ENCODE measurements at places on chromosomes 1 and 21.
A peak's percentile ranks its signal among the peaks of the same experiment; 100 is the strongest.

- no peak for DNase-seq
Observed at GRCh38 chr1:243896313-243896712, 46.3 kb upstream of the AKT3 start.

- no peak for DNase-seq
Observed at GRCh38 chr1:26787381-26787705, 407 bp upstream of the PIGV start.

GRCh38 chr1:31763671-31764311 is 349 bp downstream of the ADGRB2 start:
- DNase-seq, result no peak

- no peak for DNase-seq
Observed at GRCh38 chr1:21285055-21285372, 5.2 kb downstream of the ECE1 start.

GRCh38 chr1:154176337-154176736 is 15.6 kb downstream of the TPM3 start:
- no peak for DNase-seq

GRCh38 chr1:29284286-29284960 is 48.1 kb downstream of the PTPRU start:
- no peak for DNase-seq

DNA sequence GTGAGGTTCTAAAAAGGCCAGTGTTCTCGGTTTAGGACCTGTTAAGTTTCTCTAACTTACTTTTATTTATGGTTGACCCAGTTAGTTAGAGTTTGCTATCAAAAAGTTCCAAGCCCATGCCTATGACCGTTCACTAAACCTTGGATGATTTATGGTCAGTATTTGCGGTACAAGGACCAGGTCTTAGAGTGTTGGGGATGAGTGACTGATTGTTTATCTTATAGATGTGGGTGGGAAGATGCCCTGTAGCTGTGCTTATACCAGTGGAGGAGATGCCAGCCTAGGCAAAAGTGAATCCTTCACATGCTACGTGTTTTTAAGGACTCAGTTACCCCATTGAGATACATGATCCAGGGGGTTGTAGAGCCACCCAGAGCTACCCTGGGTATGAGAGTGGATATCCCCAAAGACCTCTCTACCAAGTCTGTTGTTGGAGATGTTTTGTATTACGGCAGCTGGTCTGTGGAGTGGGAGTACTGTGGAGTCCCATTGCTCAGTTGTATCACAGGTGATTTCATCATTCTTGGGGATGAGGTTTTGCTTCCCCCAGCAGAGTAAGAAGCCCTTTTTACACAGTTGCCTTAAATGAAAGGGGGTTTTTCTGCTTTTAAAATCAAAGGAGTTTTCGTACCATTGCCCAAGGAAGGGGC is 2.1 kb downstream of the SLC22A15 start:
- DNase-seq, result no peak

DNA sequence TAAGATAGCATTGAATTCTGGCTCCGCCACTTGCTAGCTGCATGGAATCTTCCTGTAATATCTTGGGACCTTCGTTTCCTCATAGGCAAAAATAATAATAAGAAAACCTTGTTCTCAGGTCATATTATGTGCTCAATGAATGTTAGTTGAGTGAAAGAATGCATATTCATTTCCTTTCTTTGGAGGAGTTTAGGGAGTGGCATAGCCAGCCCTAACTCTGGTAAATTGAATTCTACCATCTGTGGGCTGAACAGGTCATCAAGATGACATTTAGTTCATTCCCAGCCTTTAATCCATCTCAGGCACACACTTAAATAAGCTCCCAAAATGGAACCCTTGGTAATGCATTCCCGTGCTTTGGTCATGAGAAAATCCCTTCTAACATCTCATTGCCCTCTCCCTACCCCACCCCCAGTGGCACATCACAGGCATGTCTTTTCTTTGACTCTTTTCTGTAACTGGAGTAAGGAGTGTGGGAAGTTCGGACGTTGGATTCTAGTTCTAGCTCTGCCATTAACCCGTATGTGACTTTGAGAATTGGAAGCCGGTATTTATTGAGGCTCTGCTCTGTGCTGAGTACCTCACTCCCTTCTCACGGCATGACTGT is 13.2 kb upstream of the MYOG start:
- no peak for DNase-seq

DNA sequence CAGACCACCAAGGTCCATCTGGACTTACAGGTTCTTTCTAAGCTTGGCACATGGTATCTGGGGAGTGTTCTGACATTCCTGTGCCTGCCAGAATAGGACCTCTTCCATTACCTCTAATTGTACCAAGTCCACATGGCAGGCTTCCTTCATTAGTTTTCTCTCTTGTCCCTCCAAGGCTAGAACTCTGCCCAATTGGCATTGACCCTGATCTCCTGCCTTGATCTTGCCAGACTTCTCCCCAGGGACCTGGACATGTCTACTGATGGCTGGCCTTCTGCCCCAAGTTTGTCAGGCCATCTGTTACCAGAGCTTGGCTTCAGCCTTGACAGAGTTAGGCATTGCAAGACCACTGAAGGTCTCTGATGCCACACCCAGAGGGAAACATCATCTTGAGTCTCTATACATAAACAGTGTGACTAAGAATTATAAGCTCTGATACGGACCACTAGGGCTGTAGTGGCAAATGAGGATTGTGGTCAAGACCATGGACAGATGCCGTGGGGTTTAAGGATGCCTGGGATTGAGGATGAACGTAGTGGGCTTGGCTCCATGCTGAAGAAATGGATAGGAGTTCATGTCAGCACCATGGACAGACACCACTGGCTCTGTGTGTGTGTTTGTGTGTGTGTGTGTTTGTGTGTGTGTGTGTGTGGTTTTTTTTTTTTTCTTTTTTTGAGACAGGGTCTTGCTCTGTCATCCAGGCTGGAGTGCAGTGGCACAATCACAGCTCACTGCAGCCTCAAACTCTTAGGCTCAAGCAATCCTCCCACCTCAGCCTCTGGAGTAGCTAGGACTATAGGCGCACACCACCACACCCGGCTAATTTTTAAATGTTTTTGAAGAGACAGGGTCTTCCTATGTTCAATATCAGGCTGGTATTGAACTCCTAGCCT is 19.5 kb upstream of the PSMB2 start:
- DNase-seq, result no peak

DNA sequence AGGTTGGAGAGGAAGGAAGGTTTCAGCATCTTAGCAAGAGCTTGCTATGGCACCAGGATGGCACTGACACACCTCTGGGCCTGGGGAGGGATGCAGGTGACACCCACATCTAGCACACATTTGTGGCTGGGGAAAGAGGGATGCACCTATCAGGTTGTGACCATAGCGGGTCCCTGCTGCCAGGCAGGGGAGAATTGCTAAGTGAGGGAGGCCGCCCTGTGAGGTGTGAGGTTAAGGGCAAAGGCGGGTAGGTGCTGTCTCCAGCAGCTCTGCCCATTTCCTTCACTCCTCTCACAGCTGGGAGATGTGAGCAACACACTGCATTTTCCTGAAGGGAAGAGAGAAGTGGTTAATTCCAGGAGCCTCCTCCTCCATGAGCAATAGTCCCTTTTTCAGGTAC is 83.2 kb upstream of the TLR5 start:
- DNase-seq, result no peak

DNA sequence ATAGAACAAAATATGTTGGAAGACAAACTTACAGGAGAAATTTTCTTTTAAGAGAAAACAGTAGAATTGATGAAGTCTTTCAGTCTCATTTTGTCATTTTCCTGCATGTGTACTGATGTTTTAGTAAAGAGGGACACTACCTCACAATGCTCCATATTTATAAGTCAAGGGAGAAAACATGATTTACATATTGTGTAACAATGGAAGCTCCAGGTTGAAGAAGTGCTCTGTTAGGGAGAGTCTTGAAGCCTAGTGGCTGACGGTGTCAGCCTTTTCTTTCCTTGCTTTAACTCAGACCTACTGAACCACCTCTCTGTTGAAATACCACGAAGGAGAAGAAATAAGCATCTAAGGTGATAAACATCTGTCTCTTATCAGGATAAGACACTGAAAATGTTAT is 75.0 kb downstream of the C4BPA start:
- no peak for DNase-seq

- no peak for DNase-seq
Observed at GRCh38 chr1:38031513-38031866, 15.1 kb downstream of the POU3F1 start.

- no peak for DNase-seq
Observed at GRCh38 chr21:42187976-42188653, 30.8 kb upstream of the ABCG1 start.

DNA sequence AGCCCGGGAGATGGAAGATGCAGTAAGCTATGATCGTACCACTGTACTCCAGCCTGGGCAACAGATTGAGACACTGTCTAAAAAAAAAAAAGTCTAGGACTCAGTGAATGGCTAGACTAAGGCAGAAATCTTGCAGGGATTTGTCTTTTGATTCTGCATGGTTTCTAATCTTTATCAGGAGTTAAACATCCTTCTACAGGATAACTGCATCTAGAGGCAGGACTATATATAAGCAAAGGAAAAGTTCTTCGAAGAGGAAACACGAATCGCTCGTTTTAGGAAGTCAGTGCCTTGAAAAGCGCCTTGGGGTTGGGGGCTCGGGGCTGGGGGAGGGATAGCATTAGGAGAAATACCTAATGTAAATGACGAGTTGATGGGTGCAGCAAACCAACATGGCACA is 602 bp upstream of the UFC1 start:
- DNase-seq, result no peak

GRCh38 chr1:50665413-50665812 is 242.2 kb upstream of the DMRTA2 start:
- no peak for DNase-seq

- DNase-seq, result no peak
Observed at GRCh38 chr1:226979517-226980121, 39.5 kb downstream of the COQ8A start.

DNA sequence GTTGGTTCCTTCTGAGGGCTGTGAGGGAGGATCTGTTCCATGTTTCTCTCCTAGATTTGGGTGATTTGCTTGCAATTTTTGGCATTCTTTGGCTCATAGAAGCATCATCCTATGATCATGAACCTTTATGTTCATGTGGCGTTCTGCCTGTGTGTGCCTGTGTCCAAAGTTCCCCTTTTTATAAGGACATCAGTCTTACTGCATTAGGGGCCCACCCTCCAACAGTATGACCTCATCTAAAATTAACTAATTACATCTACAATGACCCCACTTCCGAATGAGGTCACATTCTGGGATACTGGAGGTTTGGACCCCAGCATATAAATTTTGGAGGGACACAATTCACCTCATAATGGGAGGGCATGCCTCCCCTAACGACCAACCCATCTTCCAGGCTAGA is 12.8 kb upstream of the CAMK1G start:
- no peak for DNase-seq

DNA sequence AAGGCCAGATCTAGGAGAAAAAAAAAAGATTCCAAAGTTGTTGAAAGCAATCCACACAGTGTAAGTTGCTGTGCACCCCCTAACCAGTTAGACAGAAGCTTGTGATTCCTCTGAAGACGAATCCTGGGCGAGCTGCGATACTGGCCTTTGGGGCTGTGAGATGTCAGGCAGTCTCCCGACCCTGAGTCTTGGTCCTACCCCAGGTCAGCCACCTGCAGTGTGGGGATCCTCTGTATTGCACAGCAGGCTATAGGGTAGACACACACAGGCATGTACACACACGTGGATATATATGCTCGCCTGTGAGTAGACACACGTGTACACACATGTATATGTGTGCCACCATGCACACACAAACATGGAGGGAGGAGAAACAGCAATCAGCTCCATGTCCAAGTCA is 12.9 kb downstream of the ACTRT2 start:
- no peak for DNase-seq

DNA sequence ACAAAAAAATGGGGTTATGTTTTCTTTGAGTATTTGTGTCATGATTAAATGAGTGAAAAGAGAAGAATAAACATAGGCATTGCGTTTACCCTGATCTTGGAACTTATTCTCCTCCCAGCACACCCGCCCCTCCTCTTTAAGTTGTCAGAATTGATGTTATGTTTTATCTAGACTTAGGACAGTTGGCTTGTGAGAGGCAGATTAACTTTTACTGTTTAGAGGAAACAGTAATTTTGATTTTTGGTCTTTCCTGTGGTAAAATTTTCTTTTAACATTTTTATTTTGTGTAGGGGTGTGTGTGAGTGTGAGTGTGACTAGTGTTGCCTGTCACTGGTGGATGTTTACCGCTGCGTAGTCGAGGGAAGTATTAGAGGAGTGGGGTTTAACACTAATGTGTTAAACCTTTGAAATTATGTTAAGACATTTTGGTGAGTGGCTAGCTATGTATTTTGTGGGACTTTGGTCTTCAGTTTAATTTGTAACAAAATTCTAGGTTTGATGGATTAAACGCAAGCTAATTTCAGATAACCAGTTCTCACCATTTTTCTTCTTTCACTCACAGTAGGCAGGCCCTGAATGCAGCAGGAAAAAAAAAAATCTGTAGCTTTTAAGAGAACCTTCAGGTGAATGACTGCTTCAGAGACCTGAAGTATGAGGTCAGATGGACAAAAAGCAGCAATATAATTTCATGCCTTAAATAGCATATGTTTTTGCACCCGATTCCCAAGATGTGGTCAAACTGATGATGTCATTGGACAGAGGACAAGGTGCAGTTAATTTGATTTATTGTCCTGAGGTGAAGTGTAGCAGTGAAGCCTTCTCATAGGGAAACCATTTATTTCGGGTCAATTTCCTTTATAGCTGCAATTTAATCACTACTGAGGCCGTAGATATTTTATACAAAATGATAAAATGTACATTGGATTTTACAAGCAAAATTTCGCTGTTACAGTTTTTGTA is 2.7 kb downstream of the POU2F1 start:
- no peak for DNase-seq

- DNase-seq, result no peak
Observed at GRCh38 chr21:35197191-35197590, 148.1 kb upstream of the RUNX1 start.

- DNase-seq, result peak; percentile 36
Observed at GRCh38 chr1:53642607-53643006, 96.4 kb downstream of the GLIS1 start.

DNA sequence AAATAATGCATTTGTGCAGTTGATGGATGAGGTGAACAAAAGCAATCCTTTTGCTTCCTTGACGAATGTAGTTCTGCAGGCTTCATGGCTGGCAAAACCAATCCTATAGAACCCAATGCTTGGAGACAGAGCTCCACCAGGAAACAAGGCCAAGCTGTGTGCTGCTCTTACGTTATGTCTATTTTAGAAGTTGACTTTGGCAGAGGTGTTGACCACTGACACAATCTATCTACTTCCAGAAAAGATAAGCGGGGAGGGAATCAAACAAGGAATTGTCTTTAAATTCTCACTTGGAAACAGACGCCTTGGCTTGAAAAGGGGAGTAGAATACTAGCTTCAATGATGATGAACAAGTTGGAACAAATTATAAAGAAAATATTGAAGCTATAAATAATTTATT is 211.2 kb downstream of the SETD4 start:
- no peak for DNase-seq

- DNase-seq, result no peak
Observed at GRCh38 chr21:40200946-40201345, 333.7 kb downstream of the PCP4 start.

- DNase-seq, result no peak
Observed at GRCh38 chr1:185561629-185562028, 172.6 kb upstream of the HMCN1 start.

Measured in aorta (tissue), 5 donors.